NCI-H526 treated with DMSO at 0.1 percent for 48 hours (cell line): ENCODE measurements at places on chromosomes 12 and 14.

DNA sequence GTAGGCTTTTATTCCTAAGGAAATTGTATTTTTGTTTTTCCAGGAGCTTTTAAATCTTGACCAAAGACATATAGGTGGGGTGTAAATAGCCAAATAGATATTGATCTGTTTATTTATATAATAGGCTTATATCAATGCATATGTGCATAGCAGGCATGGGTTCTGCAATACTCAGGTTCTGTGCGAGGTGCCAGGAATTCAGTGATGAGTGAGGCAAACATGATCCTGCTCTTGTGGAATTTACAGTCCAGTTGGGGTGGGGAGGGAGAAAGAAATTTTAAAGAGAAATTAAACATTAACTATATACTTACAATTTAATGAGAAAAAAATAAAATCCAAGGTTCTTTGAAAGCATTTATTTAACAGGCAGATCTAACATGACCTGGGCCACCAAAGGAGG lies 160.3 kb upstream of the HIF1A start:
- no peak for DNase-seq

DNA sequence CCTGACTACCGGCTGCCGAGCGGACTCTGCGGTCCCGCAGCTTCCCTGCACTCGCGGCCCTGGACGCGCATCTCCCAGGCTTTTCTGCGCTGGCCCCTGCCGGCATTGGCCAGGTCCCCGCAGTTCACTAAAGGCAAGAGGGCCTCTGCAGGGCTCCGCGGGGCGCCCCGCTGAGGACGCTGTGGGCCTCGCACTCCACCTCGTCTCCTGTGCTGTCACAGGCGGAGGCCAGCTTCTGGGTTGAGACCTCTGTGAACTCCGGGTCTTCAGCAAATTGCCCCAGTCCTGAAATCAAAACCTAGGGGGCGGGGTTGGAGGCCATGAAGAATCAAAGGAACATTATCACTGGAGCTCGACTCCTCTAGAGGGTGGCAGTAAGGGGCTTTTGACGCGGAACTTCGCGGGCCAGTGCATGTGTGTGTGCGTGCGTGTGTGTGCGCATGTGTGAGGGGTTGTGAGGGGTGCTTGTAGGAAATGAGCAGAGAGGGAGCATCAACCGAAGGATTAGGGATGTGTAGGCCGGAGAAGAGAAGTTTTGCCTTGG lies 68.5 kb upstream of the CAPRIN2 start:
- no peak for DNase-seq

DNA sequence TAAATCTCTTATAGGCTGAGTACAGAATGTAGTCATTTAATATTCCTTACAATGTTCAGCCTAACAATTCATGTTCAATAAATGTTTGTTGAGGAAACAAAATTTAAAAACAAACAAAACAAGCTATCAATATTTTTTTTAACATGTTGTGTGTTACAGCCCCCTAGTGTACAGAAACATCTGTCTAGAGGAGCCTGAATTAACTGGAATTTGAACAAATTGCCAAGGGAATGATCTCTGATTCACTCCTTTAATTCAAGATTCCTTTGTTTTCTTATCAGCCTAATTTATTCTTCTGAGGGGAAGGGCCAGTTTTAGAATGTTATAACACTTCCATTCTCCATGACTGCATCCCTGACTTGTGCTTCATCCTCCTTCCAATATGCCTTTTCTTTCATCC lies 127.2 kb downstream of the CMAS start:
- no peak for DNase-seq

- no peak for DNase-seq
Observed at GRCh38 chr12:117011988-117012805, 87.0 kb downstream of the TESC start.

DNA sequence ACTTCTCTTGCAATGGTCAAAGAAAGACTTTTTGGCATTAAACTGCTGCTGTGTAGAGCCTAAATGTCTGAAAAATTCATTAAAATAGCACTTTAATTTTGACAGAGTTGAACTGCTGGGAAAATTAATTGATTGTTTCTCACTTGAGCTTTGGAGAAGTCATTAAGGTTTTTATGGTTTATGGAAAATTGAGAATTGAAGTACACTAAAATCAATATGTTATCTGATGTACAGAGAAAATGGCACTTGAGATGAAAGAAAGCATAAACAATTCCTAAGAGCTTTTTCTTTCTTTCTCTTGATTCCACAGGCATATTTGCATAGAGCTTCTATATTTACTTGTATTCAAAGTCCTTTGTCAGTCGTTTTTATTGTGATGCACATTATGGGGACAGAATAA lies 188.5 kb upstream of the CAND1 start:
- no peak for DNase-seq

GRCh38 chr12:54251667-54252284 lies 28.1 kb downstream of the CBX5 start:
- DNase-seq, result no peak

DNA sequence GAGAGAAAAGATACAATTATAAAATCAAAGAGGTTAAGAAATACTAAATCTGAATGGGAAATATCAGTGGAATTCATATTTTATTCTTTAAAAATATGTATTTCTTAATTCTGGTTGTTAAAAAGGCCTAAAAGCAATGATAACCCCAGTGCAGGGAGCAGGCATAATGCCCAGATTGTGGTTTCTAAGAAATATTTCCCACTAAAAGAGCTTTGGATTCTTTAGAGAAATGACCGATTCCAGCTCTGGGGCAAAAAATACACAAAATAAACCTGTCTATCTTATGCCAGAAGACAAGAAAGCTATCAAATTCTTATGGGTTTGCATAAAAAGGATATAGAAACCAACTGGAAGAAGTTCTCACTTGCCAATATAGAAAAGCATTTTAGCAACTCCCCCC lies 71.6 kb downstream of the PDE6H start:
- no peak for DNase-seq

- DNase-seq, result no peak
Observed at GRCh38 chr12:7035463-7035862, 17.2 kb upstream of the LPCAT3 start.
